Naive thymus-derived CD8-positive, alpha-beta T cell (primary cell): ENCODE measurements at places on chromosomes 4 and X. TPM values are rescaled to one million over a fixed set of nuclear protein-coding genes. Genes with fewer than 3 reads are reported as not detected.
A peak's percentile ranks its signal among the peaks of the same experiment; 100 is the strongest.

- H3K27me3 ChIP-seq = peaks cover 4% of the 10 kb centered on the region
- no peak overlapping the region for H3K27ac ChIP-seq
- H3K4me1 ChIP-seq = peaks cover 13% of the 10 kb centered on the region
- H3K36me3 ChIP-seq = peaks cover 8% of the 10 kb centered on the region
Observed at GRCh38 chr4:56259655-56260054, 127.6 kb downstream of the AASDH start.

DNA sequence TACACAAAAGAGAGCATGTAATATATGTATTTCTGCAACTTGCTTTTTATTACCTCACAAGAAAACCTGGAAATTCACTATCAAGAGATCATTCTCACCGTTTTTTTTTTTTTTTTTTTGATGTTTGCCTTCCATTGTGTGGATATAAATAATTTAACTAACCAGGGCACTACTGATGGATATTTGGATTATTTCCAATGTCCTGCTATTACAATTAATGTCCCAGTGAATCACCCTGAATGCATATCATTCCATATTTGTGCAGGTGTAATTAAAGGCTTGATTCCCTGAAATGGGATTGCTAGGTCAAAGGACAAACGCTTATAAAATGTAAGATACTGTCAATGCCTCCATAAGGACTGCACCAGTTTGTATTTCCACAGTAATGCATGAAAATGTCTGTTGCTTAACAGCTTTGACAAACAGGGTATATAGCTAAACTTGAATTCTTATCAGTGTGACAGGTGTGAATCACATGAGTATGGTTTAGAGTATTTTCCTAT, 87.8 kb downstream of the NCAPG start:
- no peaks in the 10 kb centered on the region for H3K4me1 ChIP-seq
- H3K4me3 ChIP-seq = no peak overlapping the region
- H3K36me3 ChIP-seq = no peaks in the 10 kb centered on the region
- no peak for DNase-seq
- H3K27ac ChIP-seq = no peak overlapping the region

- H3K27ac ChIP-seq = no peak overlapping the region
- H3K4me3 ChIP-seq = no peak overlapping the region
- H3K4me1 ChIP-seq = peaks cover 4% of the 10 kb centered on the region
- no peak for DNase-seq
Observed at GRCh38 chrX:134997646-134998045, 6.9 kb downstream of the SMIM10 start.

GRCh38 chr4:56990109-56990905, 11.6 kb downstream of the POLR2B start:
- H3K4me3 ChIP-seq = no peak overlapping the region
- no peak for DNase-seq
- peak overlapping the region; percentile 3 for H3K27ac ChIP-seq
- H3K36me3 ChIP-seq = peaks cover 34% of the 10 kb centered on the region
- no peaks in the 10 kb centered on the region for H3K27me3 ChIP-seq
- peaks cover 24% of the 10 kb centered on the region for H3K4me1 ChIP-seq

DNA sequence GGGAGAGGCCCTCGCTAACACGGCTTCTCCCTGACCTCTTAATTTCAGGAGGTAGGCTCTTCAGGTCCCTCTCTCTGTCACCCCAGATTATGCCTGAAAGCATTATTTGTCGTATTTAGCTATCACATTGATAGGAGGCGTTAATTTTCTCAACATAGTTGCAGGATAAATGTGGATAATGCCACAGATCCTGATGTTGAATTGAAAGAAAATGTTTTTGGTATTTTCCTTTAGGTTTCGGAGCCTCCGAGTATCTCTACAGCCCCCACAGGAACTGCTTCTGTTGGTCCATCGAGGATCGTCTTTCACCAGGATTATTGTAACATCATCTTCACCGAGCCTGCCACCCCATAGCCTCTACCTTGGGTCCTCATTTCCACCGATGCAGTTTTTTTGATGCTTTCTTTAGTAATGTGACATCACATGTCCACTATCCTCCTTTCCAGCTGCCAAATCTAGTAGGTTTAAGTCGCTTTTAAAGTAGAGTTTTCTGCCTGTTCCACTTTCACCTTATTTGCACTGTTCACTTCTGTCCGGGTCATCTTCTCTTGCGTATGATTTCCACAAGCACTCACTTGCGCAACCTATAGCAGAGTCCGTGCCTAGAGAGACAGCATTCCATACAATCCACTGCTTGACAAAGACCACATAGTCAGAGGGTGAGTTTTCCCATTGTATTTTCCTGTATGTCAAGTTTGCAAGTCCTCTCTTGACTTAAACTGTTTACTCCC, 665 bp downstream of the TIGD2 start:
- H3K36me3 ChIP-seq = no peaks in the 10 kb centered on the region
- peak overlapping the region; percentile 63 for H3K27ac ChIP-seq
- peaks cover 20% of the 10 kb centered on the region for H3K4me1 ChIP-seq
- peak overlapping the region; percentile 92 for H3K4me3 ChIP-seq

- peak within 1 kb of the TSS; percentile 96 for H3K27ac ChIP-seq
- no peaks in the 10 kb centered on the region for H3K36me3 ChIP-seq
- H3K27me3 ChIP-seq = no peaks in the 10 kb centered on the region
- DNase-seq = peak; percentile 57
- peak within 1 kb of the TSS; percentile 85 for H3K4me3 ChIP-seq
Observed at GRCh38 chrX:155263854-155264628, at the start of gene RAB39B. Gene RAB39B, minus strand, starts transcription at chrX:155264491. Its CDS starts 203 bp downstream, at chrX:155264288.

GRCh38 chr4:106690487-106690886, 321.9 kb upstream of the GIMD1 start:
- H3K36me3 ChIP-seq = no peaks in the 10 kb centered on the region
- H3K27me3 ChIP-seq = no peaks in the 10 kb centered on the region
- no peak for DNase-seq
- H3K4me3 ChIP-seq = no peak overlapping the region
- H3K27ac ChIP-seq = no peak overlapping the region

DNA sequence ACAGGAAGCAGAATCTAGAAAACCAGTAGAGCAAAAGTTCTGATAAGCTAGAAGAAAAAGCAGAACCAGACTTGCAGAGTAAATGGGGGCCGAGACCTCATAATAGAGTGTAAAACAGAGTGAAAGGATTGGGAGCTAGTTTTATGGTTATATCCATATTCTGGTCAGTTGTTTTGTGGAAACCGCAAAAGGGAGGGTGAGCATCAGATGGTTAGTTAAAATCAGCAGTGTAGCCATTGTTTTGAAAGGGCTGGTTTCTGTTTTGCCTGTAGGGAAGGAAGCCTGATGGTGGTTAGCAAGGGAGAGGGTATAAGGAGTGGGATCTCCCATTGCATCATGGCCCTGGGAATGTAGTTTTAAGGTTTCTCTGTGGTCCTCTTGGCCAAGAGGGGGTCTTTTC, 17.2 kb upstream of the CCNI start:
- no peak overlapping the region for H3K4me3 ChIP-seq
- H3K4me1 ChIP-seq = peaks cover 5% of the 10 kb centered on the region
- no peak overlapping the region for H3K27ac ChIP-seq
- no peaks in the 10 kb centered on the region for H3K27me3 ChIP-seq
- no peak for DNase-seq

DNA sequence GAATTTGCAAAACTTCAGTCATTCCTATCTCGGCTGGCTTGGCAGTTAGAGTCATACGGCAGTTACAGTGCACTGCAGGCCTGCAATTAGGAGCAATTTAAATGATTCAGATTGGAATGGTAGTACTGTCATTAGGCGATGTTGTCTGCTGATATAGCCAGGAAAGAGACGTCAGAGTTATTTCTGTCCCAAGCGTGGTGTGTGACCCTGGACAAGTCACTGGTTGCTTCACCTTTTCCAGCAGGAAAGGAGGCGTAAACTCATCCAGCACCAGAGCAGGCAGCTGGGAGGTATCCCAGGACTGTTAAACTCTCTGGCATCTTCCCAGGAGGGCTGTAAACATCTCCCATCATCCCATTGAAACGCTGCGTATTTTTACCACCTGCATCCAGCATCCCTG, 836 bp upstream of the LNX1 start:
- H3K36me3 ChIP-seq = no peaks in the 10 kb centered on the region
- H3K4me1 ChIP-seq = peaks cover 8% of the 10 kb centered on the region
- DNase-seq = no peak
- peaks cover 39% of the 10 kb centered on the region for H3K27me3 ChIP-seq

DNA sequence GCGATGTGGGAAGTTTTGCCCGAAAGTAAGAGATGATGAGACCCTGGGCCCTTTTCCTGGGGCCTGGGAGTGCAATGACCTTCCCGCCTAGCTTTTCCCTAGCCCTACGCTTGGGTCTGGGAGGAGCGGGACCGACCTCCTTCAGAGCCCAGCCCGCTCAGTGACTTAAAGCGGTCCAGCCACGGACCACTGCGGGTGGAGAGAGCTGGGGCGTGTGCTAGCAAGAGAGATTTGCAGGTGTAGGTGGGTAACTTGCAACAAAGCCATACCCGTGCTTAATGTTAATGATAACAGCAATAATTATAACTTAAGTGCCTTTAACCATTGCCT, 503 bp upstream of the PDE5A start:
- peak overlapping the region; percentile 58 for H3K27ac ChIP-seq
- peaks cover 28% of the 10 kb centered on the region for H3K4me1 ChIP-seq
- no peaks in the 10 kb centered on the region for H3K36me3 ChIP-seq
- DNase-seq = no peak
- peaks cover 12% of the 10 kb centered on the region for H3K27me3 ChIP-seq

GRCh38 chr4:153137677-153138630, 66.3 kb upstream of the TRIM2 start:
- no peak overlapping the region for H3K4me3 ChIP-seq
- H3K27me3 ChIP-seq = no peaks in the 10 kb centered on the region
- DNase-seq = no peak

DNA sequence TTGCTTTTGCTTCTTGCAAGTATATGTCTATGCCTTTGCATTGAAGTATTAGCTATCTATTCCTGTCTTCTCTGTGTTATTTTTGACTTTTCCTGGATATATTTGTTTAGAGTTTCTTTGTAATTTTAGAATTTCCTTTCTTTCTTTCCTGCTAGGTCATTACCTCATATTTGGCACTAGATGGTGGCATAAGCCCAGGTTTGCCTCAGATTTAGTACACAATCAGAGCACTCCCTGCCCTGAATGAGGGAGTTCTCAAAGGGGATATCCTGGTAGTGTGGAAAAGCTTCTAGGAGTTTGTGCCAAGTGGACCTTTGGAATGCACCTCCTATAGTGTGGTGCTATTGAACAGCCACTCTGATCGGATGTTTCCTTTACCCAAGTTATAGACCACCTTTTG, 181.6 kb downstream of the UGT8 start:
- no peak overlapping the region for H3K27ac ChIP-seq
- DNase-seq = no peak
- no peak overlapping the region for H3K4me3 ChIP-seq
- no peaks in the 10 kb centered on the region for H3K36me3 ChIP-seq

The MAGEB17 gene
- not detected for polyA plus RNA-seq

The CFAP99 gene
- not detected for polyA plus RNA-seq

The TMEM35A gene
- polyA plus RNA-seq = not detected

The F8A2 gene
- not detected for polyA plus RNA-seq

The DUSP9 gene
- polyA plus RNA-seq = not detected
